C1 segment of cervical spinal cord (tissue), 14 donors: ENCODE measurements at places on chromosomes 2 and 18.

- no peak for DNase-seq
Observed at GRCh38 chr2:38163006-38163405, 87.1 kb upstream of the CYP1B1 start.

DNA sequence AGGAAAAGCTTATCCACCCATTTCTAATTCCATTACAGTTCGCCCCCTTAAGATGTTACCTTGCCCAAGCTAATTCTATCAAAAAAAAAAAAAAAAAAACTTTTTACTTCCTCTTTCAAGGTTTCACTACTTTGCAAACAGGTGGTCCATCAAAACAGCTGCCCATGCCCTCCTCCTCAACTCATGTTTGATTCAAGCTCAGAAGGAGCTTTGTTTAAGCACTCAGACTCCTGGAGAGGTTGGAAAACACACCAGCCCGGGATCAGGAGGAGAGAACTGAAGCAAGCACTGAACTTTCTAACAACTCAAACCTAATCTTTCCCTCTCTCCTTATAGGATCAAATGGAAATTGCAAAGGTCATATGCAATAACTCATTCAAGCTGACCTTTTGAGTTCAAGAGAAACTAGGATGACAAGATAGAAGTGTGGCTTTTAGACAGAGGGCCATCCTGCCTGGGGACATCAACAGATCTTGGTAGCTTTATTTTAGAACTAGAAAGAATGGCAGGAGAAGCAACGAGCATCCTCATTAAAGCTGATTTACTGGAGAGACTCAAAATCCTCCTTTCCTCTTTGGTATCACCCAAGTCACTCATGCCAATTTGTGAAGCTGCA, 28.3 kb upstream of the FZD7 start:
- no peak for DNase-seq

DNA sequence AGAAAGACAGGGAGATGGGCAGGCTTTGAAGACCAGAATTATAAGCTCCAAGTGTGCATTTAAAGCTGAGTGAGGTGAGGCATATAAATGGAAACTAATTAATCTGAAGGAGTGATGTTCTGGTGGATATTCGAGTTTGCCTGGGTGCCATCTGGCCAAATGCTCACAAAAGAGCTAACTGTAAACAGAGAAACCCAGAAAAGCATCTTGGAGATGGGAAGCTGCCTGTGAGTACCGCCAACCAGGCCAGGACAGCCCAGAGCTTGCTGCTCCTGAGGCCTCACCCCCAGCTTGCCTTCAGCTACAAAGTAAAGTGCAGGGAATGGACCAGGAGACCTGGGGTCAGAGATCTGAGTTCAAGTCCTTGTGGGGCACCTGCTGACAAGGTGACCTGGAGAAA, 446.1 kb upstream of the MYT1L start:
- no peak for DNase-seq

GRCh38 chr2:152175012-152175367, 573 bp downstream of the STAM2 start:
- DNase-seq: no peak

DNA sequence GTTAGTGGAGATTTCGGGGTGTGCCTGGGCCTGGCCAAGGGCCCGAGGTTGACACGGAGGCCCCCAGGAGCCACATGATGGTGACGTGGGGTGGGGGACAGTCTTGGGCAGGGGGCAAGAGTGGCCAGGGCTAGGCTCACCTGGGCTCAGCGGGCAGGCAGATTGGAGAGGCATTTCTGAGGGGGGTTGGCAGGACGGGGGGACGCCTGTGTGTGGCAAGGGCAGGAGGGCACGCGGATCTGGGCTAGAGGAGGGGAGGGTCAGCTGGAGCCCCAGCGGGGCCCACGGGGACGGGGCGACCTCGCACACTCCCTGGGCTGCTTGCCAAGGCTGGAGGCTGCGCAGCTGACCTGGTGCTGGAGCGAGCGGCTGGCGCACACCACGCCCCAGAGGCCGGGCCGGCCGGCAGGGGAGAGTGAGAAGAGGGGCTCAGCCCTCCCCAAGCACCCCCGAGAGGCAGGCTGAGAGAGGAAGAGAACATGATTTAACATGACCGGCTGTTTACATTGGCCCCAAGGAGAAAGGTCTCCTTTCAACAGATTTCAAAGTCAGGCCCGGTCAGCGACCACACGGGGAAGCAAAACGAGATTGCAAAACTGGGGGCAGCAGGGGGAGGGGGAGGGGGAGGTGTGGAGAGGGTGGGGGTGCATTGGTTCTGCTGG, 38.0 kb upstream of the SNED1 start:
- DNase-seq: no peak

GRCh38 chr2:105143467-105144151, 97.9 kb upstream of the GPR45 start:
- no peak for DNase-seq

GRCh38 chr2:43459446-43460173, 136.2 kb downstream of the THADA start:
- no peak for DNase-seq

DNA sequence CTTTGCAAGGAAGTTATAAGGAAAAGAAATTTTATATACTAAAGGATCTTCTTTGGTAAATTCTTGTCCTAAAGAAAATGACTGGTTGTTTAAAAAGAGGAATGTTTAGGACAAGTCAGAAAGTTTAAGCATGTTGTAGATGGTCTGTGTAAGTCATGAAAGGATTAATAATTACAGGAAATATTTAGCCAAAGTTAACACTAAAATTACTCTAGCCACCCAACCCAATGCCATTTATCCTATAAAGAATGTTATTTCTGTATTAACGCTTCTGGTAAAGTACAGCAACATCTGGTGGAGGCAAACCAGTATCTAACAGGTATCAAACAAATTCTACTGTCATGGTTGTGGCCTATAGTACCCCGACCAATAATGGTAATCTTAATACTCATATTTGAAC, 546.9 kb upstream of the PKDCC start:
- no peak for DNase-seq

DNA sequence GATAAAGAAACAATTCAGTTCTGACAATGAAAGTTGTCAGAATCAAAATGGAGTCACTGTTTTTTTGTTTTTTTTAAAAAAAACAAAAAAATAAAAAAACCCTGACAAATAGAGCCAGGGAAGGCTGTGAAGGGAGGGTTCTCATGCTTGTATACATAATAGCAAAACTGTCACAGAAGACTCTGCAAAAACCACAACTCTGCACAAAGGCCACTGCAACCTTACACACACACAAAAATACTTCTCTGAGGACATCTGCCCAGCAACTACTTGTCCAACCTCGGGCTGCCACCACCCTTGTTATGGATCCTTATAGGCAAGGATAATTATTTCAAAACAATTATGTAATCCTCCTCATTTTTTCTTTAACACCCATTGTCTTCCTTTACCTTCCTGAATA, 41.9 kb upstream of the C2orf66 start:
- no peak for DNase-seq

- no peak for DNase-seq
Observed at GRCh38 chr2:66575625-66576310, 140.8 kb downstream of the MEIS1 start.

GRCh38 chr2:9375857-9376428, 47.4 kb downstream of the ITGB1BP1 start:
- no peak for DNase-seq

- DNase-seq: no peak
Observed at GRCh38 chr2:215657844-215658243, 222.0 kb upstream of the FN1 start.

- no peak for DNase-seq
Observed at GRCh38 chr2:118667348-118667747, 180.1 kb downstream of the EN1 start.

- DNase-seq: no peak
Observed at GRCh38 chr2:36570416-36570815, 27.6 kb downstream of the FEZ2 start.
